ENCODE measurements at places on chromosomes 6 and 20.
A peak's percentile ranks its signal among the peaks of the same experiment; 100 is the strongest.

DNA sequence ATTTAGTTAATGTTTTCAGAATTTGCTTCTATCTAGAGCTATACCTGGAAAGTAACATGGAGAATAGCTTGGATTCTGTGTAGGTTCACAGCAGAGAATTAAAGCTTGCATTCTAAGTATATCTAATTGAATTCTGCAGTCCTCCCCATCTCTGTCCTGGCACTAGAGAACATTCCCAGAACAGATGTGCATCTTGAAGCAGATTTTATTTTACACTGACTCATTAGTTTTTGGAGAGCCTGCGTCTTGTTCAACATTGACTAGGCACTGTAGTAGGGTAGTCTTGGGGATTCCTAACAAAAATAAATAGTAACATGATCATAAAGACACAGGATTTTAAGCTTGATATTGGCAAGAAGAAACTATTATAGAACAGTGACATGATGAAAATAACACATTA, 36.2 kb upstream of the BAG2 start:
- no peak for DNase-seq

DNA sequence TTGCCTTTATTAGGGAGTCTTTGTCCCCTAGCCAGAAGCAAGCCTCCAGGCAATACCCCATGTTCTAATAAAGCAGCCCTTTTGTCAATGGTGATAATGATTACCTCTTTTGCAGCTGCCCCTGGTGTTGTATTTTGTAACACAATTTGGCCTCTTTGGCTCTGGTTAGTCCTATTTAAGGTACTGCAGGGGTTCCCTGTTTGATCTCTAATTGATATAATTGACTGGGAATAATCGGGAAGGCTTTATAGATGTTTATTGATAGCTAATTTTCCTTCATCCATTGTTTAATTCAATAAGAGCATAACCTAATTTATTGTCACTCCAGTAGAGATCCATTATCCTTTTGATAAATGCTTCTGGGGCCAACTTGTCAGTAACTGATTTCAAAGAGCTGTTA, 537.2 kb downstream of the PKHD1 start:
- DNase-seq, result no peak

GRCh38 chr6:82878812-82879211, 186.8 kb downstream of the UBE3D start:
- peak; percentile 21 for DNase-seq

GRCh38 chr6:38142178-38142902, 322.8 kb downstream of the ZFAND3 start:
- no peak for DNase-seq

GRCh38 chr6:30327232-30327746, 562 bp downstream of the TRIM39 start:
- no peak for DNase-seq

- no peak for DNase-seq
Measured at GRCh38 chr6:131685266-131685780, 15.9 kb downstream of the OR2A4 start.

DNA sequence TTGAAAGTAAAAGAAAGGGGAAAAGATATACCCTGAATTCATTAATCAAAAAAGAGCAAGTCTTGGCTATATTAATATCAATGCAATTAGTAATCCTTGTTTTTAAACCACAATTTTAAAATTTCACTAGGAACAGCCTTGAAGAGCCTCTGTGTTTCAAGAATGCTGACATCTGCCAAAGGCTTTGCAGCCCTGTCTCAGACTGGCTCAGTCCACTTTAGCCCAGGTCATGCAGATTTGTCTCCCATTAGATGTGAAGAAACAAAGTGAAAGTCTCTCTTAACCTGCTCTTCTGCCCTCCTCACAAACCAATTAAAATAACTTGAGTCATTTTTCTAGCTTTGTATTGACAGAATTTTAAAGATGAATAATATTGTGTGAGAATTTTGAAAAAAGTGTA, 102.7 kb upstream of the CARMIL1 start:
- DNase-seq, result no peak

All from brain microvascular endothelial cell (primary cell).